ENCODE measurements at places on chromosomes 5 and 9. TPM values are rescaled to one million over a fixed set of nuclear protein-coding genes. Genes with fewer than 3 reads are reported as not detected.

Gene SMIM33
- not detected for polyA plus RNA-seq

Gene BARHL1
- not detected for polyA plus RNA-seq

Gene F2RL2
- not detected for polyA plus RNA-seq

Gene SLCO6A1
- polyA plus RNA-seq = not detected

Gene ADGRV1
- 3.7 TPM for polyA plus RNA-seq
